Mesenchymal stem cell (in vitro differentiated cells and primary cell): ENCODE measurements at places on chromosomes 3 and 15.

GRCh38 chr15:33059184-33059583 is 135.3 kb downstream of the FMN1 start:
- no peak for DNase-seq

DNA sequence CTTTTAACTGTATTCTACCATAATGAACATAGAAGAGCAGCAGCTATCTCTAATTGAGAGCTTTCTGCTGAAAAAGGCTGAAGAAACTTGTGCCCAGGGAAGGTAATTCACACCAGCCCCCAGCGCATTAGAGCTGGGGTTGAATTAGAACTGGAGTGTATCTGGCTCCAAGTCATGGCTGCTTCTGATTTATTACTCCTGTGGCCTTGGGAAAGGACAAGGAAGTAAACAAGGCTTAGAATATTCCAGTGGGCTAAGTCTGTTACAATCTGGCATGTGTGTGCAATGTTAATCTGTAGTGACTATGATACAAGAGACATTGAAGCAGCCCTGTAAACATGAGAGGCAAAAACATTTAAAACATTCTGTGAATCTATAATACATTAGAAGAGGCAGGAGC is 18.1 kb downstream of the CPA3 start:
- peak; percentile 12 for DNase-seq

DNA sequence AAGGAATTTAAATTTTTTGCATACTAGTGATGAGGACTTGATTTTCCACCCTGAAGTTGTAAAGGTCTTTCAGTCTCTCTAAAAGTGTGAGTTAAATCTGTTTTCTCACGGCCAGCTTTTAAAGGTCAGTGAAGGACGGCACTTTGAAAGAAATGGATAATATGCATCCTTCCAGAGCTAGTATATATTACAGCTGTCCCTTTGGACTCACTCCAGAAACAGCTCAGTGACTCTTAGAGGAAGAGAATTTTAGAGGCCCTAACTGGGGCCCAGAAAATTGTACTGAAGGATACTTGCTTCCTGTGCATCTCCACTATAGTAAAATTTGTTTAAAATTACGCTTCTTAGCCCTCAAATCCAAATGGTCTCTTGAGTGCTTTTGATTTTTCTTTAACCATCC is 41.6 kb downstream of the PIK3CA start:
- DNase-seq, result peak; percentile 71

DNA sequence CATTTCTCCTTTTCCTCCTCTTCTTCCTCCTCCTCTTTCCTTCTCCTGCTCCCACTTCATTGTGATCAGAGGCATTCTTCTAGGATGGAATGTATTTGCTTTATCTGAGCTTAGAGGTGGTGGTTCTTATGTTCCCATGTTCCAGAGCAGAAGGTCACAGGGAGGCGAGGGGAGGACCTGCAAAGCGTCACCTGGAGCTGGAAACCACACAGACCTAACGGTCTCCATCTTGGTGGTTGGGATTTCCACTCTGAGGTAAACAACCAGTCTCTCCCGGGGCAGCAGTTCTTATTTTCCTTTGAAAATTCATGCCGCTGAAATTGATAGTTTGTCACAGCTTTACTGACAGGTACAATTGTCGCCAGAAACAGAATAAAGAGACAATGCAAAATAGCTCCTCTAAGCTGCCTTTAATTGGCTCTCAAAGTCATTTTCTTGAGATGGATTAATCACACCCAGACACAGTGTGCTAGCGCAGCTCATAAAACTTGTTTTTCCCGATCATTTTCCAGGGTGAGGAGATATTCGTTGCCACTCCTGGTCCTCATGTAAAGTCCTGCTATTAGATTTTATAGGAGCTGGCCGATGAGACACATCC is 16.9 kb upstream of the AGBL1 start:
- no peak for DNase-seq

DNA sequence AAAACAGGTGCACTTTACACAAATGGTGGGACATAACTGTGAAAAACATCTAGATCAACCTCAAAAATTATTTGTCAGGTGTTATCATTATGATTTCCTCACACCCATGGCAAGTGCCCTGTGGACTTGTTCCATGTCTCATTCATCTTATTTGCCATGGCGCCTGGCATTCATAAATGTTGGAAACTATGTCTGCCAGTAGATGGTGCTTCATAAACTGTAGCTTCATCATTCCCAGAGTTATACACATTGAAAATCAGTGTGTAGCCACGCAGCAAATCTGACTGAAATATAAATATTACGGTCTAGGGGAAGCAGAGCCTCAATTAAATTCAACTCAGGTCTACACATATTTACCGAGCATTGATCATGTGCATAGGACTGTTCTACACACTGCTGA is 90.7 kb downstream of the IMPG2 start:
- no peak for DNase-seq

DNA sequence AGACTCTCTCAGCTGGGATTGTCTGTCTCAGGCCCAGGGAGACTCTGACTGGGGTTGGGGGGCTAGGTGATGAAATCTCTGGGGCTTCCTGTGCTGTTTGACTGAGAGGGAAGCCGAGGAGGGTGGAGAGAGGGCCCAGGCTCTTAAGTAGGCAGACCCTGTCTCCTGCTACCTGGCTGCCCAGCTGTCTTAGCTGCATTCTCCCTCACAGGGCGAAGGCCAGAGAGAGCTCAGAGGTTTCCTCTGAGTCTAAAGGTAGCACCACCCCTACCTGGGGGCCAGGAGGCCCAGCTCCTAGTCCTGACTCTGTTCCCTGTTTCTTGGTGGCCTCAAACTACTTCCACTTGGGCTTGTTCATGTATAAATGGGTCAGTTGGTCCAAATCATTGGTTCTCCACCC is 24.4 kb downstream of the SMAD6 start:
- no peak for DNase-seq

- DNase-seq, result no peak
Measured at GRCh38 chr3:195438371-195438770, 4.4 kb downstream of the ACAP2 start.

DNA sequence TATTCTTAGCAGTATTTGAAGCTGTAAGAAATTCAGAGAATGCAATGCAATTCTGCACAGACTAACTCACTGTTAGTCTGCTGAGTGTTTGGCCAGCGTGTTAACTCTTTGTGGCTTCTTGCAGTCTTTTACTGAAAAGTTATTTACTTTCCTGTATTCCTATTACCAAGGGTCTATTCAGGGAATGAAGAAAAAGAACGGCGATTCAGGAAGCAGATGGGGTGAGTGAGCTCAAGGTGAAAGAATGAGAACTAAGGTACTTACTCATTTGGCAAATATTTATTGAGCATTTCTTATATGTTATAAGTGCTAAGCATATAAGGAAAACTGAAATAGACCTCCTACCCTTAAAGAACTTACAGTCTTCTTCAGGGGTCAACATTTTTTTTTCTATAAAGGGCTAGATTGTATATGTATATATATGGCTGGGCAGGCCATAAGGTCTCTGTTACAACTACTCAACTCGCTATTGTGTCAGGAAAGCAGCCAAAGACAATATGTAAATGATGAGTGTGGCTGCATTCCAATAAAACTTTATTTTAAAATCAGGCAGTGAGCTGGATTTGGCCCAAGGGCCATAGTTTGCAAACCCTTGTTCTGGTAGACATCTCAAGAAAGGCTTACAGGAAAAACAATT is 271.9 kb upstream of the GADL1 start:
- peak; percentile 36 for DNase-seq

DNA sequence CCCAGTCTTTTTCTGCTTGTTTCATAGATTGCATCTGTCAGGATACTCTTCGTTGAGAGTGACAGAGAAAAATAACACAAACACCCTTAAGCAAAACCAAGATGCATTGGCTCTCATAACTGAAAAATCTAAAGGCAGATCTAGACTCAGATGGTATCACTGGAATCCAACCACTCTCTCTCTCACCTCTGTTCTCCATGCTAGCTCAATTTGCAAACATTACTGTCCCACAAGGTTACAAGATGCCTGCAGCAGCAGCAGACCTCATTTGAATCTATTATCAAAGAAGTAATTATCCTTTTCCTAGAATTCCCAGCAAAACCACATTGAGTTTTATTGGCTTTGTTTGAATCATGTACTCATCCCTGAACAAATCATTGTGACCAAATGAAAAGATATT is 19.1 kb upstream of the PCOLCE2 start:
- no peak for DNase-seq

DNA sequence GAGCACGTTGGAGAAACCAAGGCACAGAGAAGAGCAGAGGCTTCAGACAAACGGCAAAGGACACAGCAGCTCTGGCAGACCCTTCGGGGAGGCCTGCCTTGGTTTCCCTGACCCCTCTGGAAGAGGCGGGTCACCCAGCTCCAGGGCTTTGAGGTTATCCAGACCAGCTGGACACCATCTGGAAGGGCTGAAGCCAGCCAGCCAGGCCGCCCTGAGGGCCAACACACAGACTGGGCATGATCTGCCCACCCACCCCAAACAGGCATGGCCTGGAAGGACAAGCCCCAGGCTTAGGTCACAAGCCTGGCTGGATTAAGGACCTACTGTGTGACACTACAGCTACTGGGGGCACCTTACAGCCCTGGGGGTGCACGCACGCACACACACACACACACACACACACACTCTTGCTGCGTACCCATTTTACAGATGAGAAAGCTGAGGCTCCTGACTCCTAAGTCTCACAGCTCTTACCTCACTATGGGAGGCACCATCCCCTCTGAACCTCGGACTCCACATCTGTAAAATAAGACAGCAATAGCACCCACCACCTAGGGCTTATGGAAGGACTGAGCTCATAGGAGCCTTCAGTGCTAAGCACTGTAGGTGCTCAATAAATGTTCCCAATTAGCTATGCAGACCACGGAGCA is 10.8 kb downstream of the PLXND1 start:
- DNase-seq, result peak; percentile 37

- DNase-seq, result peak; percentile 37
Measured at GRCh38 chr3:131361464-131362421, 19.8 kb upstream of the NUDT16 start.

DNA sequence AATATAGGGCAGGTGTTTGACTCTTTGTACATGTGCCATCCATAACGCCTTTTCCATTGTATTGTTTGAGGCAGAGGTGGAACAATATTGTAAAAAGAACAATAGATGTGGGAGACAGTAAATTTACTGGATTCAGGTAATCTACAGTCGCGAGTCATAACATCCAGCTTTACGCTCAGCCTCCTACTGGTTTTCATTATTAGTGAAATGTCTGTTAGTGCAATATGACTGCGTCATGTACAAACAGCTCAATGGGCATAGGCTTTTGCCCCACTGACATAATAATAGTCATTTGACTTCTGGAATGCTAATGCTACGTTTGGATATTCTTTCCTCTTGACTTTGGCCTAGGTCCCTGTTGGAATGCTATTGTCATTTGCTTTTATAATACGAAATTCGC is 9.5 kb downstream of the CACNA2D3 start:
- DNase-seq, result no peak

- DNase-seq, result no peak
Measured at GRCh38 chr3:37742574-37743212, 119.0 kb upstream of the CTDSPL start.

- no peak for DNase-seq
Measured at GRCh38 chr3:78809966-78810365, 957.8 kb downstream of the ROBO1 start.

GRCh38 chr15:73984208-73984979 is 7.7 kb downstream of the STOML1 start:
- DNase-seq, result no peak

DNA sequence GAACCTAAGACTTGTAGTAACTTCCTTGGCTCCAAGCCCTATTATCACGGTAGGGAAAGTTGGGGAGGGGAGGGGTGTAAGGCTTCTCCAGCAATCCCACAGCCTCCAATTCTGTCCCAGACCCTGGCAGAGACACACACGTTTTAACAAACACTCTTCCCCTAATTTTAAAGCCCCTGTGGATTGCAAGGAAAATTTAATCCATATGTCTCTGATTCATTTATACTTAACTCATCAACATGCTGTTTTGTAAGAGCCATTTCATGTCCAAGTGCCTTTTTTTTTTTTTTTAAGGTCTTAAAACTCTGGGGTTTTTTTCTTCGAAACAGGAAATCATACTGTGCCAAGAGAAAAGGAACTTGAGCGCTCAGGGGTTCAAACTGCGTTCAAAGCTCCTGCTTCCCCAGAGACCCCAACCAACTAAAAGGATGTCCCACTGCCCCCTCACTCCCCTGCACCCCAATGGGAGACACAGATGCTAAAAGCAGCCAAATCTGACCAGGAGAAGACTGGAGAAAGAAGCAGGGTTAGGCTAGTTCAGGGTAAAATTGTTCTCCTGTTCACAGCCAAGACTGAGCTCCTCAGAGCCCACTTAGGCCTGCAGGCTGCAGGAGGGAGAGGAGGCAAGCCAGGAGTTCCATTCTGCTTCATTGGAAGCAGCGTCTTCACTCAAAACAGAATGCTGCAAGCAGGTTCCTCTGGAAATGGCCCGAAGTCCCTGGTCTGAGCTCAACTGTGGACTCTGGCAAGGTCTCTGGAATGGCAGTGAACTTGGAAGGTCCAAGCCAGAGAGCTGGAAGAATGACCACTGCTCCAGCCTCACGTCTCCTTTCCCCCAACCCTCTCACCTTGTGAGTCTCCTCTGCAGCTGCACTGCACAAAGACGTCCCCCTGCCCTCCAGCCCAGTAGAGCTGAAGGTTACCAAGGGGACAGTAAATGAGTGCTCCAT is 172.5 kb downstream of the NTRK3 start:
- DNase-seq, result no peak

- DNase-seq, result no peak
Measured at GRCh38 chr15:74608786-74609185, 6.8 kb upstream of the CLK3 start.

DNA sequence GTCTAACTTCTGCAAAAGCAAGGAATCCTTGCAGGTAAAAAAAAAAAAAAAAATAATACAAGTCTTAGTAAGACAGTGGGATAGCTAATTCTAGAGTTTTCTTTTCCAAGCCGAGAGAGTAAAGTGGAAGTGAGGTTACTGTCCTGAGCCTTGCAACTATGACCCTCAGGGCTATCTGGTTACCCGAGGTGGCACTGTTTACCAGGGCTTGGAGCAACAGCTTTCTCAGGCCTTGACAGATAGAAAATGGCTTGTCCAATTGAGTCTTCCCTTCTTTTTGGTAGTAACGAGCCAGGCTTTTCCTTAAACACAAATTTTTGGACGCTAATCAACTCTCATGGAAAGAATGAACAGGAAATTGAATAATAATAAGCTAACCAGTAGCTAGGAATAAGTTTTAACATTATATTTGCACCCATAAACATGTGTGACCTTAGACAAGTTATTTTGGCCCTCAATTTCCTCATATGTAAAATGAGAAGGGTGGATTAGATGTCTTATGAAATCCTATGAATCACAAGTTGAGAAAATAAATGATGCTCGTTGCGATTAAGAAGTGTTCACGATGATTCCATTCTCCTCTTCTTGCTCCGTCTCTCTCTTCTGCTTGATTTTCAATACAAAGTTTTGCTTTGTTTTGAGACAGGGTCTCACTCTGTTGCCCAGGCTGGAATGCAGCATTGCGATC is 236.9 kb upstream of the KBTBD8 start:
- no peak for DNase-seq

DNA sequence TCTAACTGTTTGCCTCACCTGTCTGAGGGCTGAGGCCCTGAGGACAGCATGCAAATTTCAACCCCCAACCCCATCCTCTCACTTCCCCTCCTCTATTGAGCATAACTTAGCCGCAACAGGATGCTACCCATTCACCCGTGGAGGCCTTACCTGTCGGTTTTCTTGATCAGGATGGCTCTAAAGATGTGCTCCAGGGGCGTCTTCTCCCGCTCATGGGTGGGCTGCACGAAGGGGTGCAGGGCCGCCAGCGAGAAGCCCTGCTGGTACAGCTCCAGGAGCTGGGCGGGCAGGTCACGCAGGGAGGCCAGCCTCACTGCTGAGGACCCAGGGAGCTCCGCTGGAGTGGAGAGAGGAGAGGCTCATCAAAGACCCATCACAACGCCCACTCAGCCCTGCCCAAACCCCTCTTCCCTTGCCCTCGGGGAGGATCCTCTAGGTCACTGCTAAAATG is 79.8 kb downstream of the RFTN1 start:
- no peak for DNase-seq

- DNase-seq, result no peak
Measured at GRCh38 chr3:155441026-155441425, 147.5 kb upstream of the STRIT1 start.
